ENCODE measurements at places on chromosomes 1 and 21.

GRCh38 chr1:209527993-209528717 is 55.4 kb upstream of the CAMK1G start:
- no peak for DNase-seq

DNA sequence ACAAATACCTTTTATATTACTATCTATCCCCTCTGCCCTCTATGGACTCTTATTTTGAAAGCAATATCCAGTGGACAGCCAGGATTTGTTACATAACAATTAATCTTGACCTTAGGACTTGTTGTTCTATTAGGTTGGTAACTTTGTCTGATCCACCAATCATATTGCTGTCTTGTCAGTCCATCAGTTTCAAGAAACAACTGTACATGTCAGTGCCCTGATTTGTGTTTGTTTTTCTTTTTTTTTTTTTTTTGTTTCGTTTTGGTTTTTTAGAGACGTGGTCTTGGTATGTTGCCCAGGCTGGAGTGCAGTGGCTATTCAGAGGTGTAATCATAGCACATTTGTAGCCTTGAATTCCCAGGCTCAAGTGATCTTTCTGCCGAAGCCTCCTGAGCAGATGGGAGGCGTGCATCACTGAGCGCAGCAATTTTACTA is 1.5 kb upstream of the SCP2 start:
- DNase-seq: no peak

DNA sequence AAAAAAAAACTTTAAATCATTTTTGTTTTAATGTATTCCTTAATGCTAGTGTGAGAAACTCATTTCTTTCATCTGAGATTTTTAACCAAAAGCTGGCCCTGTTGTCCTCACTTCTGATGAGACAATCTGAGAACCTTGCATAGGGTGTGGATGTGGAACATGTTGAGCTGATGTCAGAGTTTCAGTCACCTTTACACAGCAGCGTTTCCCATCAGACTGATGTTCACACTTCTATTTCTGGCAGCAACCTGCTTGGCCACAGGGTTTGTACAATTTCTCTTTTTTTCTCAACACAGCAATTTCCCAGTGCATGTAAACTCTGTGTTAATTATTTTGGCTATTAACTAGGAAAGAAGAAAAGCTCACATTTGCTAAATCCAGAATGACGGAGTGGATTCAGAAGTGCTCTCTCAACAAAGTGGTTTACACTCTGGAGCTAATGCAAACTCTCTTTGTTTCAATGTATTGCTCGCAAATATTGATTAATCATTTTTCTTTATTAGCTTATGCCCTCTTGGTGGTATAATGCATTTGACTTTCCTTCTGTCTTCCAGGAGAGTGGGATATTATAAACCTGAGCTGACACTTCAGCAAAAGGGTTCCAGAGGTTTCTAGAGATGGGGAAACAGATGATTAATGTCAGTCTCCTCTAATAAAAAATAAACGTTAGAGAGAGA is 70.5 kb upstream of the HSPA13 start:
- DNase-seq: no peak

GRCh38 chr1:67441739-67442281 is 11.6 kb upstream of the SERBP1 start:
- no peak for DNase-seq

- DNase-seq: no peak
Observed at GRCh38 chr1:61447968-61448430, 276.9 kb downstream of the TM2D1 start.

GRCh38 chr1:183061194-183061593 is 38.0 kb downstream of the LAMC1 start:
- DNase-seq: no peak

DNA sequence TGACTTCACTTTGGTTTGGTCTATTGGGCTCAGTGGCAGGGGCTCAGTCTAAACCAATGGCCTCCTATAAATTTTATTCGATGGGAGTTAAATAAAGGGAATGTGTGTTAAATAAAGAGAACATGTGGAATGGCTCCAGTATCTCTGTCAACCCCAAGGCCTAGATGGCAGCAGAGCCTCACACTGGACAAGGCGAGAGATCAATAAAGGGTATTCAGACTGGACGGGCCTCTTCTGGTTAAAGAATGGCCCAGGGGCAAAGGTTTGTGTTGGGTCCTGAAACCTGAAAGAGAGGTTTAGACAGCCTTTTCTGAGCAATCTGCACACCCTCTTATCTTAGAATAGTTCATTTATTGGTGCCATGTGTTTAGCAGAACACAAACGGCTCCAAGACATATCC is 34.7 kb downstream of the SH3BP5L start:
- DNase-seq: no peak

DNA sequence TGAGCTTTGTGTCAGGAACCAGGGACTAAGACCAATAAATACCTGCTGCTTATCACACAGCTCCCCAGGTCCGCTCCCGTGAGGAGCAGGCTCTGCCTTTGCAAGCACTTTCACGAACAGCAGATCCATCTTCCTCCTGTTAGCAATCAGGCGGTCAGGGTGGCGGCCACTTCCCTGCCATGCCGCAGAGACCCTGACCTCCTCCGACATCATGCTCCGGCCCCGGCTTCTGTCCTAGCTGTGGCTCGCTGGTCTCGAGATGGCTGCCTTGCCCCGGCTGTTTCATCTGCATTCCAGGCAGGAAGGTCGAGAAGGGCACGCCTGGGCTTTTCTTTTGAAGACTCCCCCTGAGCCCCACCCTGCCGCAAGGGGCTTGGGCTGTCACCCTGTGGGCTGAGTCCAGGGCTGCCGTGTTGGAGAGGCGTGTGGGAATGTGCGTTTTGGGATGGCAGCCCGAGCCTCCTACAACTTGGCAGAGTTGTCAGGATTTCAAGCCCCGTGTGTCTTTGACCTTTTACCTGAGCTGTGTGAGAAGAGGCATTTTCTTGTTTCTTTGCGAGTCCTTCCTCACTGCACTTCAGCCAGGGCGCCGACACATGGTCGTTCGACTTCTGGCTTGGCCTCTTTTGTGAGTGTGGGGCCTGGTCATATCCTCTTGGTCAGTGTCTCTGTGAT is 59.5 kb downstream of the AGPAT3 start:
- no peak for DNase-seq

DNA sequence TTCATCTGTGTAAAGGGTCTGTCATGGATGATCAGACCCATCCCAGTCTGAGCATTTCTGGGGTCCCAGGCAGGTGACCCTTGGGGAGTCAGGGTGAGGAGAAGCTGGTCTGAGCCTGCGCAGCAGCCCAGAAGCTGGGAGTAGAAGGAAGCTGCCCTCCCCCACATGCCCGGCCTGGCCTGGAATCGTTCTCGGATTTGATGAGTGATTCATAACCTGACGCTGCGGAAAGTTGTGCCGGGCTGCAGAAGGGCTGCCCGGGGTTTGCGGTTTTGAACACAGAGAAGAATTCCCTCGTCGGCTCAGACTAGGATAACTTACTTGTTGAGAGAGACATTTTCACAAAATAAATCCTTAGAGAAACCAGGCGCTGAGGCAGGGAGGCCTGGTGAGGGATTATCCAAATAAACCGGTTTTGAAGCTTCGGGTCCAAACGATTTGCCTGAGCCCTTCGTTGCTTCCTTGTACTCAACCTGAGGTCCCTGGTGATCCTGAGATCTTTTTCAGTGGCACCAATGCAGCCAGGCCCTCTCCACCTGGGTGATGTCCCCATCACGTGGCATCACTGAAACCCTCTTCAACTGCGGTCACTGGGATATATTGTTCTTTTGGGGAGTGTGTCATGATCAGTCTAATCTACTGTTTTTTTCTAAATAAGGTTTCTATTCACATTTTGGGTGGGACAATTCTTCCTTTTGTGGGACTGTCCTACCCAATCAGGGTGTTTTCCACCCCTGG is 29.2 kb downstream of the EPHB2 start:
- DNase-seq: peak; percentile 96

- DNase-seq: peak; percentile 50
Observed at GRCh38 chr1:15384301-15384901, 25.3 kb upstream of the EFHD2 start.

- peak; percentile 38 for DNase-seq
Observed at GRCh38 chr1:113396585-113396984, 6.3 kb downstream of the MAGI3 start.

DNA sequence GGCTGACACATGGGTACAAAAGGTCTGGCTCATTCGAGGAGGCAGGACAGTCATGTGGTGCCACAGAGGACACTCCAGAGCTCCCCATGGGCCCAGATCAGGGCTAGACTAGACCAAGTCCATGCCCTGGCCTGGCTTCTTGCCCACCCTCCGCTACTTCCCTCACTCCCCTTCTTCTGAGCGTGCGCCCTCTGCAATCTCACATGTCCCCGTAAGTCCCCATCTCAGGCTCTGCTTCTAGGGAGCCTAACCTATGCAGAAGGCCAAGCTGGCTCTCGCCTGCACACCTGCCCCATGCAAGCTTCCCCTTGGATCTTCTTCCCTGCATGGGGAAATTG is 553.6 kb downstream of the PTPRU start:
- no peak for DNase-seq

DNA sequence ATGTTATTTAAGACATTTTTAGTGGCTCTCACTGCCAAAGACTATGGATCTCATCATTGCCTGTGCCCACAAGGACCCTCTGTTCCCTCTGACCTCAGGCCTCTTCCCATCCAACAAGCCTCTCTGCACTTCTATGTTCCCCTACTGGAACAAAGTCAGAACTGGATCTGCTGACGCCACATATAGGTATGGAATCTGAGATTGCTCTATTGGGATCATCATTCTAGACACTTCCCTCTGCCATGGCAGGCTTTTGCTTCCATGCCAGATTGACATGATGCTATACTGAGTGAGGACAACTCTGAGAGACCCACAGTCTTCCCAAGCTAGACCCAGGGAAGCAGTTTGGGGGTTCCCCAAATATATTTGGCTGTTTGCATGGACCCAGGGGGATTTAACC is 76.0 kb upstream of the ZNF648 start:
- DNase-seq: no peak

DNA sequence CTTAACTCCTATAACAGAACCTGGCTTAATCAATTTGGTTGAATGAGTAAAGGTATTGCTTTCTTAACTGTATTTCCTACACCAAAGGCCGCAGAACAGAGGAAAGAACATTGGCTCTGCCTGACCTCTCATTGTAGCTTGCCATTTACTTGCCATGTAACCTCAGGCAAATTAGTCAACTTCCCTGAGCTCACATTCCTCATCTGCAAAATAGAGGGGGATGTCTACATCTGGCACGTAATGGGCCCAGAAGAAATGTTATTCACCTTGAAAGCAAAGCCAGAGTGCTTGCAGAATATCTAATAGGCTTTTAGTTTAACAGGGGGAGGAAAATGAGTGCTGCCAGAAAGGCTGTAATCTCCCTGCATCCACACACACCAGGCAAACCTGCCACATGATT is 44.3 kb downstream of the LAMC2 start:
- DNase-seq: peak; percentile 22

DNA sequence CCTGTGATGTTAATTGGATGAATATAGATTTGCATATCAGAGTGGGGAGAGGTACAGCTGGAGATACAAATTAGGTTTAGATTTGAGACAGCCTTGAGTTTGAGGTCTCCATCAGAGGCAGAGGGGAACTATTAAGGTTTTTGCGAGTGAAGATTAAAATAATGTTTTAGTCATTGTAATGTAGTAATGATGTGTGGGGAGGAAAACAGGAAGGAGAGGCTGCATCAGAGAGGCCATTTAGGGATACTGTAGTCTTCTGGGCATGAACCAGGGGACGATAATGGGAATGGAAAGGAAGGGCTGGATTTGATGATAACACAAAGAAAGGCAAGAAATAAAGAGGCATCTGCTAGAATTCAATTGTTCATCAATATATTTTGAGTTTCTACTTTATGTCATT is 9.5 kb downstream of the CD84 start:
- no peak for DNase-seq

GRCh38 chr1:114086601-114087368 is 66.9 kb downstream of the SYT6 start:
- DNase-seq: no peak

DNA sequence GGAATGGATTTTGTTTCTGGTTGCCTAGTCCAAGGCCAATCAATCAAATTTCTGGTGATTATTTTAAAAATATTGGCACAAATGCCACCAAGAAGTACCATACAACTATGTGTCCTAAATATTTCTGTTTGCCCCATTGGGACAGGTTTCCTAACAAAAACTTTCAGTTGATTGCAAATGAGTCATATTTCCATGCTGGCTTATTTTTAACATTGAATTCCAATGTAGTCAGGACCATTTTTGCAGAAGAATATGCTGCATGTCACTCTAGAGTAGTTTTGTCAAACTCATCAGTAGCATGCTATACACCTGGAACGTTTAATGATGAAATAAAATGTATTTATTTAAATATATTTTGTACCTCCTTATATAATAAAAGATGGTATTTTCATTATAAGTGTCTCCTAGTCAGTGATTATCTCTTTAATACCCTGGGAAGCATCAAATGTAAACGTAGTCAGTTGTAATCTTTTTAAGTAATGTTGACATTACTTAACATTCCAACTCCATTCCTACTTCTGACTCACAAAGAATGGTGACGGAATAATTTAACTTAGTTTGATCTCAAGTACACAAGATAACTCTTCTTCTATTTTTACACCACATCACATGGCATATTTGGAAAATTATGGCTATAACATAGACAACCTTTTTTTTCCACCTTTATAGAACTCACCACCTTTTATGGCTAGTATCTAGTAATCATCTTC is 39.0 kb upstream of the USH2A start:
- no peak for DNase-seq

DNA sequence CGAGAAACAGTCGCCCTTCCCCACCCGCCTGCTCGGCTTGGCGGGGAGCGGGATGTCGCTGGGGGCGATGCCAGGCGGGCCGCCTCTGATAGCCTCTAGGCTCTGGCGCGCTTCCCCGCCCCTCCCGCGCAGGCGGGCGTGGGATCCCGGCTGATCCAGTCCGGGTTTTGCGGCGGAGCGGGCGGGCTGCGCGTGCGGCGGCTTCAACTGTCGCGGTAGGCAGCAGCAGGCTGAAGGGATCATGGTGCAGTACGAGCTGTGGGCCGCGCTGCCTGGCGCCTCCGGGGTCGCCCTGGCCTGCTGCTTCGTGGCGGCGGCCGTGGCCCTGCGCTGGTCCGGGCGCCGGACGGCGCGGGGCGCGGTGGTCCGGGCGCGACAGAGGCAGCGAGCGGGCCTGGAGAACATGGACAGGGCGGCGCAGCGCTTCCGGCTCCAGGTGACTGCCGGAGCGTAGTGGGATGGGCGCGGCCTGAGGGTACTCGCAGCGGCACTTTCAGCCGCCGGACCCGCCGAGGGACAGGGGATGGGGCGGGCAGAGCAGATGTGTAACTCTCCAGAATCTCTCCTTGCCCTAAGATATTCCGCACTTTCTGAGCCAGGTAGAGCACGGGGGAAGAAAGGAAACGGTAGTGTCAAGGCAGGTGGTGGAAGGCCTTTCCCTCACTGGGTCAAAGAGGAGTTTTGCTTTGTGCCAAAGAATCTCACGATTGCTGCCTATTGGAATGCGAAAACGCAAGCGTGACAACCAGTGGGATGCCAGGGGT is at the start of gene FAAH:
FAAH (plus strand) TSS at position 210 of the 764 bp plus-strand sequence; CDS start at position 242, 32 bp downstream.
- peak; percentile 77 for DNase-seq

GRCh38 chr1:40143891-40144575 is 17.2 kb upstream of the RLF start:
- peak; percentile 67 for DNase-seq

GRCh38 chr1:177209357-177209756 is 38.6 kb downstream of the BRINP2 start:
- DNase-seq: peak; percentile 95

GRCh38 chr1:229434005-229434640 is at the start of gene ACTA1:
Gene ACTA1 (minus strand): TSS chr1:229434094. CDS start chr1:229433115, 979 bp downstream.
- no peak for DNase-seq

GRCh38 chr1:34131396-34132160 is 33.5 kb downstream of the CSMD2 start:
- DNase-seq: no peak

- DNase-seq: no peak
Observed at GRCh38 chr1:59165353-59165752, 131.5 kb upstream of the FGGY start.
